ENCODE measurements at places on chromosomes 1 and 21.
A peak's percentile ranks its signal among the peaks of the same experiment; 100 is the strongest.

DNA sequence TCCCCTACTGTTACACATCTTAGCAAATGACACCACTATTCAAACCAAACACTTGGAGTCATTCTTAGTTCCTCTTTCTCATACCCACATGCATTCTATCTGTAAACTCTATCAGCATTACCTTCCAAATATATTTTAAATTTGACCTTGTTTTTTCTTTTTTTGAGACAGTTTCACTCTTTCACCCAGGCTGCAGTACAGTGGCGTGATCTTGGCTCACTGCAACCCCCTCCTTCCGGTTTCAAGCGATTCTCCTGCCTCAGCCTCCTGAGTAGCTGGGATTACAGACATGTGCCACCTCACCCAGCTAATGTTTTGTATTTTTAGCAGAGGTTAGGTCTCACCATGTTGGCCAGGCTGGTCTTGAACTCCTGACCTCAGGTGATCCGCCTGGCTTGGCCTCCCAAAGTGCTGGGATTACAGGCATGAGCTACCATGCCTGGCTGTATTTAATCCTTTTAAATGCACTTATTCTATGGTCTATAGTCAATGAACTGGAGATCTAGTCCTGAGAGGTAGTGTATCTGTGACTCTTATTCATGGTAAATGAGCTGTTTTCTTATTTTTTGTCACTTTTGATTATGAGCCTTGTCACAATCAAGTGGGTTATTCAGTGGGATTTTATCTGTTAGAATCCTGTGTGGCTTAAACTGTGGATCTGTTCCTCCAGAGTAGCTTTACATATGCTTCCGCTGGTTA lies 73.1 kb downstream of the GATAD2B start:
- peak; percentile 72 for DNase-seq

DNA sequence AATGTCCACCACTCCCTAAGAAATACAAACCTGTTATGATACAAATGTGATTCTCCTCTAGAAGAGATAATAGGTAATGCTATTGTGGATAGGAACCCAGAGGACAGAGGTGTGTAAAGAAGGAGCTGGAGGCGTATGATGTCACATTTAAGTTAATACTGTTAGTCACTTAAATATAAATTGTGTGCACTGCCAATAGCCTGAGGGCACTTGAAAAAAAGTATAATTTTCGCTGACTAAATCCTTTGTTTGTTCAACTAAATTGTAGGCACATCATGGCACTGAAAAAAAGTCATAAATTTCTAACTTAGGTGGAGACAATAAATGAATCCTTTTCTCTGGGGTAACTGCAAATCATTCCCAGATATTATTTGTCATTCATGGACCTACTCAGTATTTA lies 4.4 kb downstream of the RCSD1 start:
- DNase-seq: no peak

DNA sequence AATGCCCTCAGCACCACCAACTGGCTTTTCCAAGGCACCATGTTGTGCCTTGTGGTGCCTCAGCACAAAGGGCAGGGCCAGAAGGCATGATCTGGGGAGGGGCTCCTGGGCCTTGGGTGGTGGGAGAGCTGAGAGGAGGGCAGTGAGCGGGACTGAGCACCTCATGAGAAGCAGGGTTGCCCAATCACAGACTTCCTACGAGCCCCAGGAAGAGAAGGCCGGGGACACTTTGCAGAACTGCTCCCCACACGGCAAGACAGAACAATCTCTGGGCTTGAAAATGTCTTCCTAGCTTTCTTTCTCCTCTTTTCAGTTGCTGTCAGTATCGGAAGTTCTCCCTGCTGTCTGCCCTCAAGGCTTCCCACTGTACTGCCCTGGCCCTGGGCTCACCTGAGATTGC lies 6.8 kb downstream of the KCNJ10 start:
- DNase-seq: no peak

- DNase-seq: no peak
Observed at GRCh38 chr1:70247768-70248167, 26.6 kb downstream of the SRSF11 start.

DNA sequence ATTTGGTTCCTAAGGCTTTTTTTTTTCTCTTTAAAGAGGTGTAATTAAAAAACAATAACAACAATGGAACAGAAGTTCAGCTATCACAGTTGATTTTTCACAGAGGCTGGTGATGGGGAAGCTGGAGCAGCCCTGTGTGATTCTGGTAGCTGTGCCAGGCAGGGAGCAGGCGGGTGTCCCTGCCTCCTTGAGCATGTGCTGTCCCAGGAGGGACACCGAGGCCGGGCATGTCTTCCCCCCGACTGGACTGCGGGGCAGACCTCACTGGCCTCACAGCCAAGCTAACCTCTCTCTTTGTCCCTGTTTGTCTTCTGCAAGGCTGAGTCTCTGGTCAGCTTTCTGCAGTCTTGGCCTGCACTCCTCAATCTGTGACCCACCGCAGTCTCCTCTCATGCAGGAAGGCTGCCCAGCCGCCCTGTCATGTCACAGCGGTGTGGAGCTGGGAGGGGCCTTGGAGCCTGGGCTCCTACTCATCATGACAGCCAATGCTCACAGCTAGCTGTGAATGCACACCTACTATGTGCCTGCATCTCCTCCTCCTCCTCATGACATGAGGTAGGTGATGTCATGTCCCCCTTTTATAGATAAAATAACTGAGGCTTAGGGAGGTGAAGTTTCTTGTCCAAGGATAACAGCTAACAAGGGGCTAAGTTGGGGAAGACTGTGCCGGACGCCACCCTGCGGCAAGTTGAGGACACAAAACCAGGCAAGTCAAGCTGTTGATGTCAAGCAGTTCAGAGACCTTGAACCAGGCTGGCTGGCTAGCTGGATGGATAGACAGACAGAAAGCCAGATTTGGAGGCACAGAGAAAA lies 10.3 kb upstream of the ACTL8 start:
- DNase-seq: no peak
